Kasumi-1 (cell line): ENCODE measurements at places on chromosomes 1 and 21.

DNA sequence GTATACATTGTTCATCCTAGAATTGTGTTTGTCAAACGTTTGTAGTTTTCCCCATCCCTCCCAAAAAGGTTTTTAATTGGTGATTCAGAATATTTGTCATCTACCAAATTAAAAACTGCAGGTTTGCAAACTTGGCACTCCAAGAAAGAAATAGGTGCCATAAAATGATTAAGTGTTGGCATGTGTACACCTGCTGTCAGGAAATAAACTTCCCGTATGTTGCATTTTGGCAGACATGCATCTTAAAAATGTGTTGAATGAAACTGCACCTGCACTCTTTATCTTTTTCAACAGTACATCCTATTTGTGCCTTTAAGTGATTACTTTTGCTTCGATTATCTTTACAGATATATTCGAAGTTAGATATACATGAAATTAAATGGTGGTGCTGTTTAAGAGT lies 7.3 kb downstream of the B3GALT2 start:
- no peak for DNase-seq

DNA sequence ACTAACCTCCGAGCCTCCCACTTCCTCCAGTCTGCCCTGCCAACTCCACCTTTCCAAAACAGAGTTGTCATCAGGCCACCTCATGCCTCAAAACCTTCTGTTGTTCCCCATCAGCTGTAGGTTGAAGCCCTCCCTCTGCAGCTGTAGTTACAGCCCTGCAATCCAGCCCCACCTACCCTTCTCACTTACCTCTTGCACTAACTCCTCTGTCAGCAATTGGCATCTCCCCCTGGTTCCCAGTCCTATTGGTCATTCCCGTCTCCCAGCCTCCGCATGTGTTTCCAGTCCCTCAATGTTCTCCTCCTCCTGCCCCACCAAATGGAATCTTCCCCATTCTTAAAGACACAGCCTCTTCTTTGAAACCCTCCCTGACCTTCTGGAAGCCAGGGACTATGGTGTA lies 100.1 kb upstream of the GCLM start:
- no peak for DNase-seq

DNA sequence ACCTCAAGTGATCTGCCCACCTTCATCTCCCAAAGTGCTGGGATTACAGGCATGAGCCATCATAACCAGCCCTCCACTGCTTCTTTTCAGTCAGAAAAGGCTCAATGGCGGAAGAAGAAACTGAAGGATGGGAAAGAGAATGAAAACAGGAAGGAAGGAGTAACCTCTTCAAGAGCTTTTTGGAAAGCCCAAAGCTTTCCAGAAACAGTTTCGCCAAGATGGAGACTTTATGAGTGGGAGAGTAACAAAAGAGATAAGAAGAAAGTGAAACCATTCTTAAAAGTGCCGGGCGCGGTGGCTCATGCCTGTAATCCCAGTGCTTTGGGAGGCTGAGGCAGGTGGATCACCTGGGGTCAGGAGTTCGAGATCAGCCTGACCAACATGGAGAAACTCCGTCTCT lies 62.7 kb upstream of the NBL1 start:
- DNase-seq: no peak

DNA sequence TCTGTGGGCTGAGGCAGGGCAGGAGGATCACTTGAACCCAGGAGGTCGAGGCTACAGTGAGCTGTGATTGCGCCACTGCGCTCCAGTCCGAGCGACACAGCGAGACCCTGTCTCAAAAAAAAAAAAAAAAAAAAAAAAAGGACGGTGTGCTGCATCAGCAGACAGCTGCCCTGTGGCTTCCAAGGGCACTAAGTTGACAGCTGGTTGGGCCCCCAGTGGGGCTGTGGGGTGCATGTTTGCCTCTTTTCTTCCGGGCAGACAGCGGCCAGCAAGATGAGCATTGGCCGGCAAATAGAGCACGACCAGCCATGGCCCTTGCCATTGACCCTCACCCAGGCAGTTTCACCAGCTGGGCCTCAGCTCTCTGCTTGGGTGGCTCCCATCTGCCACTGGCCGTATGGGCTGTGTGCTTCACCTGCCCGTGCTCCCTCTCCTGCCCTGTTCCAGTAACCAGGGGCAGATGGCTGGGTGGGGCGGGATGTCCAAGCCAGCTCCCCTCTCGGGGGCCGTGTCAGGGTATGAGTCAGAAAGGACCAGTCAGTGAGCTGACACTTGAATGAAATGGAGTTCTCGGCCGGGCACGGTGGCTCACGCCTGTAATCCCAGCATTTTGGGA lies 12.3 kb upstream of the SLC25A34 start:
- no peak for DNase-seq

- no peak for DNase-seq
Measured at GRCh38 chr1:15622712-15623373, 5.6 kb downstream of the DDI2 start.

- DNase-seq: no peak
Measured at GRCh38 chr1:84750110-84750730, 60.0 kb upstream of the SSX2IP start.

GRCh38 chr1:85467929-85468540 lies 3.1 kb upstream of the DDAH1 start:
- no peak for DNase-seq

DNA sequence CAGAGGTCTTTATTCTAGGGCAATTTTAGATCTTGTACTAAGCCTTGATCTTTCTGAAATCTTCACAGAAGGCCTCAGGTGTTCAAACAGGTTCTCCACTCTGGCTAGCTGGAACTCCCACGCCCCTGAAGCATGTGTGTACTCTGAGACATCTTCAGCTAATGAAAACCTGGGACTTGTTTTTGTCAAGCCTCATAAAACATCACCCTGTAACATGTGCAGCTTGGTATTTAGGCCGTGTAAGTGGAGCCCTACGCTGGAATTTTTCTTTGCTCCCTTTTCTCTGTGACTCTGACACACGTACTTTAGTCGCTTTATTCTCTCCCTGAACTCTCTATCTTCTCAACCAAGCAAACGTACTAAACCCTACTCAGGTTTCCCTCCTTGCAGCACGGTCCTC lies 701.9 kb upstream of the ZP4 start:
- DNase-seq: no peak

GRCh38 chr1:94539496-94539895 lies 2.1 kb downstream of the F3 start:
- no peak for DNase-seq

GRCh38 chr21:15741510-15741909 lies 11.7 kb downstream of the USP25 start:
- DNase-seq: no peak

GRCh38 chr1:177863796-177864195 lies 106.1 kb downstream of the SEC16B start:
- no peak for DNase-seq
